Muscle of back (tissue), 13 donors: ENCODE measurements at places on chromosomes 1 and 21.

DNA sequence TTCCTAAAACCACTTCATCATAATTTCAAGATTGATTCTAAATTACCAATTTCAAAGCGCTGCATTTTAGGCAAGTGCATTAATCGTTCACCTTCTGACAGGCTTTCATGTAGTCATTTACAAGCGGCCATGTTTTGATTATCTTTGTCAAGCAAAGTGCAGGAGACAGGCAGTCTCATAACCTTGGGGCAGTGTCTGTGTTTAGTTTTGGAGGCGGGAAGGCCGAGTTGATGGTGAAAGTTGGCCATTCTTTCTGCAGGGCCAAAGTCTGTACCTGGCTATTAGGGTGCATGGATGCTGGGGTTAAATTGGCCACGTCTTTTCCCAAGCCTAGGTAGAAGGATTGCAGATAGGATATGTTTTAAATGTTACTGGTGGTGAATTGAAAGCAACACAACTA, 2.9 kb downstream of the AGPAT3 start:
- DNase-seq, result no peak

GRCh38 chr21:46005481-46005881, 23.9 kb downstream of the COL6A1 start:
- DNase-seq, result no peak

GRCh38 chr21:45571641-45572040, 29.4 kb upstream of the SLC19A1 start:
- DNase-seq, result no peak

DNA sequence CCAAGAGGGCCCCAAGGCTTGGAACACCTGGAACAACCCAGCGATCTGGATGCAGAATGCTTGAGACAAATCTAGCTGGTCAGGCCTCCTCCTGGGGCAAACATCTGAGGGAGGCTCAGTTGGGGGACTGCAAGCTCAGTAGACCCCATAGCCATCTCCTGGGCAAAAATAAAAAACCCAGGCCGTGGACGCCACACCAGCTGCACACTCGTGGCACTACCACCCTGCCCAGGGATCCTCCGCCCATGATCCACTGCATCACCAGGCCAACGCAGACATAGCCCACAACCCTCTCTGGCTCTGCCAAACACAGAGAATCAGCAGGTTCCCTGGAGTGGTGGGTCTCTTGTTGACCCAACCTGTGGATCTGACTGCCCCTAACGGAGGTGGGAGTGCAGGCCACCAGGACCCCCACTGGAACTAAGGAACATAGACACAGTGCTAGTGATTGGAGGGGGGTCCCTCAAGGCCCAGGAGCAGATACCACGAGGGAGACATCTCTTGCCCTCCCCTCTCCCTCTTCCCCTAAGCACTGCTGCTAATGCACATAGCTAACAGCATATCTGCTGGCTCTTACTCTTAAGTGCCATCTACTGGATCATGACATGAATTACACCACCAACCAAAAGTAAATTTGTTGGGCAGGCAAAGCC, 147.2 kb downstream of the CHD1L start:
- peak; percentile 53 for DNase-seq

- DNase-seq, result no peak
Observed at GRCh38 chr21:41402231-41402630, 23.8 kb upstream of the MX1 start.

DNA sequence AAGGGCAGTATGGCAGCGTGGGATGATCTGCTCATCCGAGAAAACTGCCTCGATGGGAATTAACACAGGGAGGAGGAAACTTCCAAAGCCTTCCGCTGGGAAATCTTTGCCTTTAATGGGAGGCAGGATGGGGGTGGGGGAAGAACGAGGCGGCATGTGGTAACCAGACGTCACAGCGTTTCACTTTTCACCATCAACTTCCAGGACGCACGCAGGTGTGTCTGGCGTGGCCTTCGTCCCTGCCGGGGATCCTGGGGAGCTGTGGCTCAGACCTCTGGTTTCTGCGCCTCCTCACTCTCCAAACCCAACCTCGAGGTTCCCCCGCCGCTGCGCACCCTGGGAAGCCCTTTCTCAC, 282 bp downstream of the RSPH1 start:
- DNase-seq, result no peak

- peak; percentile 77 for DNase-seq
Observed at GRCh38 chr1:53393325-53393792, 65.5 kb upstream of the LRP8 start.

- DNase-seq, result no peak
Observed at GRCh38 chr1:38062361-38063288, 16.0 kb upstream of the POU3F1 start.

DNA sequence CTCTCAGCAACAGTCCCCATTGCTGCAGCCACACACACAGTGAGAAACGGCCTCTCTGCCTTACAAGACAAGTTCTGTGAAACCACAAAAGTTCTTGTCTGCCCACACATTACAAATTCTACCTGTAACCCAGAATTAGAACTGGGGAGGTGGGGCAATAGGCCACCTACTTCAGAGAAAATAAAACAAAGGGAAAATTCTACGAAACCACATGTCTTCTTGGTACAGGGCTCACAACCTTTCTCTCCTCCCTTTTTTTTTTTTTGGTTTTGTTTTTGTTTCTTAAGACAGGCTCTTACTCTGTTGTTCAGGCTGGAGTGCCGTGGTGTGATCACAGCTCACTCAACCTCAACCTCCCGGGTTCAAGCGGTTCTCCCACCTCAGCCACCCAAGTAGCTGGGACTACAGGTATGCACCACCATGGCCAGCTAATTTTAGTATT, 30.2 kb downstream of the LPAR3 start:
- no peak for DNase-seq

GRCh38 chr1:161162806-161163205, 3.4 kb upstream of the PPOX start:
- DNase-seq, result no peak

DNA sequence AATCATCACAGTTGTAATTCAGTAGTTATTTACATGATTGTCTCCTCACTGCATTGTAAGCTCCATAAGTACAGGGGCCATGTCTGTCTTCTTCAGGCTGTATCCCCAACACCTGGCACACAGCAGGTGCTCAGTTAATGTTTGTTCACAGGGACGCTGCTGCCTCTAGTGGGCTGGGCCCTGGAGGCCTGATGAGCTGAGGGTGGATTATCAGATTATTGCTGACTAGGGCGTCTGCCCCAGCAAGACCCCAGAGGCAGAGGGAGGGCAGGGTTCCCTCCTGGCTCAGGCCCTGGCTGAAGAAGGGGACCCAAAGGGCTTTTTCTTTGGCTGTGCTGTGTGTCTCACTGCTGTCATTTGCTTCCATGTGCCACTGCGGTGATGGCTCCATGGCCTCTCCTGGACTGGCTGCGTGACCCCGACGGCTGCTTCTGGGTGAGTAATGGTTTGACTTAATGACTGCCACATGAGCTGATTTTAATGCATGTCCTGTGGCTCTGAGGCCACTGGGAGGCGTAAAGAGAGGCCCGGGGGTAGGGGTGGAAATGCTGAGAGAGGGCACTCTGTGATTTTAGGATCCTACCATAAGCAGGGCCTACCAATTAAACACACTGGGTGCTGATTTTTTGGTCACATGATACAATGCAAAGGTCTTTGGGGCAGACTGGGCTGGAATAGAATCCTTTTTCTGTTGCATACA, 20.8 kb upstream of the EPB41 start:
- no peak for DNase-seq

DNA sequence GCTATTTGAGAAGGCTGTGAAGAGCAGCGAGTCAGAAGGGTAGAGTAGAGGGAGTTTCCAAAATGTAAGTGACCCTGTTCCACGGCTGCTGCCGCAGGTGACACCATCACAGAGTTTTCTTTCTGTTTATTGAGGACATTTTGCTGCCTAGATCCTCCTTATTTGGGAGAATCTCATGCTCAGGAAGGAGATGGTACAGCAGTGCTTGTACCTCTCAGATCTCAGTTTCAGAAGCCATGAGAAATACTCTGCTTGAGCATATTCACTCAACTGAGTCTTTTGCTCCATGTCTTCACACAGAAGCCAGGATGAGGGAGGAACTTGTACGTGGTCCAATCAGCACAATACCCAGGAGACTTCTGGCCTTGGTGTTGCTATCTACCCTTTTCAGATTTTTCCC, 1.6 kb downstream of the LCE7A start:
- DNase-seq, result no peak

DNA sequence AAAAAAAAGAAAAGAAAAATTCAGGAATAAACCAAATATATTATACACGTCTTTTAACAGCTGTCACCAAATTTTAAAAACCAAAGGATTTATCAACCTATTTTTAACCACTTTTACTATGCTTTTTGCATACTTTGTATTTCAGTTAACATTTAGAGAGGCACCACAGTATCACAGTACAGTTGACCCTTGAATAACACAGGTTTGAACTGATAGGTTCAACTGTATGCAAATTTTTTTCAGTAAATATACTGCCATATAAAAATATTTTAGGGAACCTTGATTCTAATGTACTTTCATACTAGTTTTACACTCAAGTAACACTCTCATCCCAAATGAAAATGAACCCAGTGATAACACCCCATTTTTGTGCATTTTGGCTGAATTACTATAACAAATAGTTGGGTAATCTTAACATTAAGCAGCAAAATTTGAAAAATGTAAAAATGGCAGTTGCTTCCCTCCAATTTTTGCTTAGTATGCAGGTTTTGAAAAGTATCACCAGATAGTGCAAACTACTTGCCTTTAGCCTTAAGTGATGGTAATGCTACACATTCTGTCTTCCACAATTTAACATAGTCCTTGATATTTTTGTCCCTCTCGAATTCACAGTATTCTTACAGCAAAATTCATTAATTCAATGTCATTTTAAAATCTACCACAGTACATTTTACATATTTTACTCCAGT, 10.8 kb upstream of the ADCY10 start:
- DNase-seq, result no peak

DNA sequence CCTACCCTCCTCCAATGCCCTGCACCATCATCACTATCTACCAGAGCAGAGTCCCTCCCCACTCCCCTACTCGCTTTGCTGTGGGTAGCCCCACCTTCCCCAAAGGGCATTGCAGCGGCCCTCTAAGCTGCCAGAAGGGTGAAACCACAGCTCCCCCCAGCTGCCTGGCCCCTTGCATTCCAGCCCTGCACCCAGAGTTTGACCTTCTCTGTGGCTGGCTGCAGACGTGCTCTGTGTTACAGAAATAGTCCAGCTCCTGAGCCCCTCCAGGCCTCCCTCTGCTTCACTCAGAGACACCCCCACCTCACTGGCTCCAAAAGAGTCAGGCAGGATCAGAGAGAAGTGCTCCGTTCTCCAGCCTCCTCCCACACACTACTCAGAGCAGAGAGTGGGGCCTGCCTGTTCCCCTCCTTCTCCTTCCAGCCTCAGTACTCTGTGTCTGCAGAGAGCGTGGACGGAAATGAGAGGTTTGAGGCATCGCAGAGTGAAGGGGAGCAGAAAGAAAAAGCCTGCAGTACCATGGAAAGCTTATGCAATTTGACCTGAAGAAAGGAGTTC, 63.2 kb downstream of the PLEKHA6 start:
- DNase-seq, result peak; percentile 64

- peak; percentile 38 for DNase-seq
Observed at GRCh38 chr1:205144751-205145150, 23.0 kb upstream of the RBBP5 start.

- DNase-seq, result no peak
Observed at GRCh38 chr1:109963864-109964263, 20.7 kb upstream of the AHCYL1 start.

DNA sequence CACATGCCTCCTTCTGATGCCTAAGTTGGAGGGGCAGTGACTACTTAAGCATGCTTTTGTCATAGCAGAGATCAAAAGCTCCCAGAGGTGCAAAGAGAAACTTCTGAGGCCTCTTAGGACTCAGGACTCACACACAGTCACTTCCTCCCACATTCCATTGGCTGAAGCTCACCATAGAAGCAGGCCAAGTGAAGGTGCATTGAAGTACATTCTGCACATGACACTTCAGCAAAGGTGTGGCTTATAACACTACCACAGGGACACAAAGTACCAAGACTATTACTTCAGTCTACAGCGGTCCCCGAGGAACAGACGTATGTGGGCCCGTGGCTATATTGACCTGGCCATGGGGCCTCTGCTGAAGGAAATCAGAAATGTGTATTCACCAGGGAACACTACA, 2.5 kb upstream of the POGK start:
- no peak for DNase-seq

DNA sequence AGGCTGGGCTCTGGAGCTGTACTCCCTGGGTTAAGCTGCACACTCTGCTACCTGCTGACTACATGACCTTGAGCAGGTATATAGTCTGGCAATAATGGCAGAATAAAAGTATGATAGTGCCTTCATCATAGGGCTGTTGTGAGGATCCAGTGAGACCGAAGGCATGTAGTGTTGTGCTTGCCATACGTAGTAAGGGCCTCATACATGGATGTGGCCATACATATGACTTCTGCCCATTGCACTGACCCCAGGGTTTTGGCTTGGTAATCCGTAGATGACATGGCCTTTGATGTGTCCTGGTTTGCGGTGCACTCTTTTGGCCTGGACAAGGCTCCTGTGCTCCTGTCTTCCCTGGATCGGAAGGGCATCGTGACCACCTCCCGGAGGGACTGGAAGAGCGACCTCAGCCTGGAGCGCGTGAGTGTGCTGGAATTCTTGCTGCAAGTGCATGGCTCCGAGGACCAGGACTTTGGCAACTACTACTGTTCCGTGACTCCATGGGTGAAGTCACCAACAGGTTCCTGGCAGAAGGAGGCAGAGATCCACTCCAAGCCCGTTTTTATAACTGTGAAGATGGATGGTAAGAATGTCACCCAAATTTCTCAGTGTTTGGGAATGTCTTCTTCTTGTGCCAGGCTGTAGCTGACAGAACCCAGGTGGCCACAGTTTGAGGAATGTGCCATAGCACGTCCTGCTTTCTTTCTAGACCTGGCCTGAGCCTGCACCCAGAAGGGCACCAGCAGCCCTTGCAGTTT, 17.0 kb upstream of the CD101 start:
- no peak for DNase-seq

- DNase-seq, result no peak
Observed at GRCh38 chr1:29707796-29708195, 471.5 kb downstream of the PTPRU start.

DNA sequence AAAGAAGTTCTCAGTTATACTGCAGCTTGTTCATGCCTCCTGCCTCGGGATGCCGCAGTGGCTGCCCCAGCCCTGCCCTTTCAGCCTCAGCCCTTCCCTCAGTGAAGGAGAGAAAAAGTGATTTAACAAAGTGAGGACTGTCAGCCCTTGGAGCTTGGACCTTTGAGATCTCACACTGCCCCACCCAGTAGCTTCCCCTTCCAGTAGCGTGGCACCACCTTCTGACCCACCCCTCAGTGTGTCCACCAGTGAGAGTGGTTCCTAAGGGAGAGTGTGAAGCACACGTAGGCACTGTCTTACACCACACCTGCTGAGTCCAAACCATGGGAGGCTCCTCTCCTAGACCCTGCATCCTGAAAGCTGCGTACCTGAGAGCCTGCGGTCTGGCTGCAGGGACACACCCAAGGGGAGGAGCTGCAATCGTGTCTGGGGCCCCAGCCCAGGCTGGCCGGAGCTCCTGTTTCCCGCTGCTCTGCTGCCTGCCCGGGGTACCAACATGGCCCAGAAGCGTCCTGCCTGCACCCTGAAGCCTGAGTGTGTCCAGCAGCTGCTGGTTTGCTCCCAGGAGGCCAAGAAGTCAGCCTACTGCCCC, at the start of gene CDA:
TSS of gene CDA (plus strand) at position 464 of the 592 bp plus-strand sequence. CDS start at position 497, 33 bp downstream.
- no peak for DNase-seq

GRCh38 chr1:21664806-21665588, 4.2 kb downstream of the RAP1GAP start:
- no peak for DNase-seq
